ENCODE measurements at places on chromosomes 11 and 22.

DNA sequence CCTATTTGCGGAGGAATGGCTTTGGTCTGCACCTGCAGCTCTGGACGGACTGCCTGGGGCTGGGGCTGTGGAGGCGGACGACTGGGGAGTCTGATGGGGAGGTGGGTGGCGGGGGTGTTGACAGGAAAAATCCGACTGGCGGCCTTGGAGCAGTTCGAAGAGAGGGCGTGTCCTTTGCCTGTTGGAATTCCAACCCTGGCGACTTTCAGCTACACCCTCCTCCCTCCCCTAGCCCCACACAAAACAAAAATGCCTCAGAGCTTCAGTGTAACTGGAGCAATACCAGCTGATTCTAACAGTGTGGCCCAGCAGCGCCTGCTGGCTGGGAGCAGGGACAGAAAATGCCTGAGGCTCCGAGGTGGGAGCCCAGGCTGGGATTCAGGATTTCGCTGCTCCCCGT is 85.4 kb downstream of the ATXN10 start:
- no peak for DNase-seq

DNA sequence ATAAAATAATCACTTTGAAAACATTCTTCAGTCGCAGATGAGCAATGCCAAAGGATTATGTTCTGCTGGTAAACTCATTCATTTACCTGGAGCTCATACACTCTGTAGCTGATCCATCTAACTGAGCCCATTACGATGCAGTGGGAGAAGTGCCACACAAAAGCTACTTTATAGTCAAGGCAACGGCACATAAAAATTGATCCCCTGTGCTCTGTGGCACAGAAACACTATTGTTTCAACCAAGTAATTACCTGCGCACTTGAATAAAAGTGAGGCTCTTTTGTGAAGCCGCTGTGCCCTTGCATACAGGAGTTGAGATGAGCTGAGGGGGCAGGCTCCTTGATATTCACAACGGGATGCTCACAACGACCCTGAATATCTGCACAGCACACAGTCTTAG is 7.2 kb downstream of the DKK3 start:
- DNase-seq = no peak

- DNase-seq = no peak
Observed at GRCh38 chr11:44335052-44335760, 25.3 kb upstream of the ALX4 start.

DNA sequence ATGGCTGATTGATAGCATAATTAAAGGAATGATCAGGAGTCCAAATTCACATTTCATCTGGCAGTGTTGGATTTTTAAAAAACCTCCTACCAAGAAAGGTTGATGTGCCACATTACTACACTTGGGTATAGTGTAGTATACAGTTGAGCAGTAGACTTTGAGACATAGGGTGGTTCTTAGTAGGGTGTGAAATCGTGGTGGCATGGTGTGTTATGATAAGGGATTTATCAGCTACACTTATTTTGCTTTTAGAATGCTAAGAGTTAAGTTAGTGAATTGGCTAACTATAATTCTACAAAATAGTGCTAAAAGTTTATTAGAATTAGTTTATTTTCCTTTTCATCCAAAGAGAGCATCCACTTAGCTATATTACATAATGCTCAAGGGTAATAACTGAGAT is 13.1 kb downstream of the TBCEL start:
- no peak for DNase-seq

GRCh38 chr22:49685686-49686085 is 142.0 kb downstream of the BRD1 start:
- no peak for DNase-seq

- no peak for DNase-seq
Observed at GRCh38 chr22:31619611-31620300, 42.3 kb downstream of the PISD start.

- no peak for DNase-seq
Observed at GRCh38 chr22:35032571-35032970, 33.4 kb upstream of the ISX start.

DNA sequence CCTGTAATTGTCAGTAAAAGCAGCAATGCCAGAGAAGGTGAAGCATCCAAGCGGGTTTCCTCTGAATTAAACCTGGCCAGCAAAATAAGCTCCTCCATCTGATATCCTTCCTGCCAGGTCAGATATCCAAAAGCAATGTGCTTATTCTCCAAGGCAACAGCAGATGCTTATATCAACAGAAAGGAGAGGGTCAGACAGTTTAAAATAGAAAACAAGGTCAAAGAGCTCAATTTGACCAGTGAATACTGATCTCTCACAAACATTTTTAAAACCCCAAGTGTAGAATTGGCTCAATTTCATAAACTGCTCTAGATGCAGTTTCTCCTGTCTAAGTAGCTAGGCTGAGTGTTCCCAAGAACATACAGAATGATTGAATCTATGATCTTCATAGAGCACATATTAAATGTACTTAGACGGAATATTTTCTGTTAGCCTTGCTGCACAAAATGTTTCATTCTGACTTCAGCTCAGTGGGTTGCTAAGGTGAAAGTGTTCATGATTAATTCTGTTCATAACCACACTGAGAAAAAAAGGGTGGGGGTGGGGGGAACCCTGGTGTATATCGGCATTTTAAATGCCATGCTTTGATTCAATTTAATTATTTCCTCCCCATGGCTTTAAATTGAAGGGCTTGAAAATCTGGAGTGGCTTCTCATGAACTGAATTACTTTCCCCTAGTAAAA is 174.2 kb upstream of the ARHGAP20 start:
- no peak for DNase-seq

DNA sequence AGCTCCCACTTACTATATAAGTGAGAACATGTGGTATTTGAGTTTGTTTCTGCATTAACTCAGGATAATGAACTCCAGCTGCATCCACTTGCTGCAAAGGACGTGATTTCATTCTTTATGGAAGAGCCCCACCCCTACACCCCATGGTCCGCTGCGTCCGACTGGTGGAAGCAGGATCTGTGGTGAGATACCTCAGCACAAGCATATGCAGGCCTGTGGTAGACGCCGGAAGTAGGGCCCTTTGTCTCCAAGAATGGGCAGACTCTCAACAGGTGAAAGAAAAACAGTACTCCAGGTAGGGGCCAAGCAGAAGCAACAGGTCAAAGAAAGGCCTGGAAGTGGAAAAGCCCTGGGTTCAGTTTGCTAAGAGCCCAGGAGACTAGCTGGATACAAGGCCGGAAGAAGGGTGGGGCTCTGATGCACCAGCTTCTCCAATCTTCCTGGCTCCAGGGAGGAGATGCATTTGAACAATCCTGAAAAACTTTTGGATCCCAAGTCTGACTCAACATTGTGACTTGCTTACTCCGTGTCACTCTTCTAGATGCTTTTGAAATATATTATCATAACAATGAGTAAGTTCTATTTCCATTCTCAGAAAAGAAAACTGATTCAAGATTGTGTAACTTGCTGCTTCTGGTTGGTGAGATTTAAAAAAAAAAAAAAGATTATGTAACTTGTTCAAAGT is 30.4 kb downstream of the NEAT1 start:
- no peak for DNase-seq

GRCh38 chr11:101346591-101346990 is 217.0 kb upstream of the PGR start:
- DNase-seq = no peak

DNA sequence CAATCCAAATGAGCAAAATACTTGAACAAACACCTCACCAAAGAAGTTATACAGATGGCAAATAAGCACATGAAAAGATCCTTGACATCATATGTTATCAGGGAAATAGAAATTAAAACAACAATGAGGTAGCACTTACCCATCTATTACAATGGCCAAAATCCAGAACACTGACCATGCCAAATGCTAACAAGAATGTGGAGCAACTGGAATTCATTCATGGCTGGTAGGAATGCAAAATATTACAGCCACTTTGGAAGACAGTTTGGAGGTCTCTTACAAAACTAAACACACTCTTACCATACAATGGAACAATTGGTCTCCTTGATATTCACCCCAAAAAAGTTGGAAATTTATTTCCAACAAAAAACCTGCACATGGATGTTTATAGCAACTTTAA is 19.1 kb upstream of the FAM181B start:
- no peak for DNase-seq

DNA sequence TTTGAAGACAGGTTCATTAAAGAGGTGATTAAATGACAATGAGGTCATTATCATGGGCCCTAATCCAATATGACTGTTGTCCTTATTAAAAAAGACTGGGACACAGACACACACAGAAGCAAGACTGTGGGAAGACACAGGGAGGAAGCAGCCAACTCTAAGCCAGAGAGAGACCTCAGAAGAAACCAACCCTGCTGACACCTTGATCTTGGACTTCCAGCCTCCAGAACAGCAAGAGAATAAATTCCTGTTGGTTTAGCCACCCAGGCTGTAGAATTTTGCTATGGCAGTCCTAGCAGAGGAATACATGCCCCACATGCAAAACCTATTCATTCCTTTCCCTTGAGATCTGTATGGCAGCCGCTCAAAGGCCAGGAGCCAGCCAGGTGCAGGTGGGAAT is 35.6 kb upstream of the CACNG2 start:
- DNase-seq = no peak

DNA sequence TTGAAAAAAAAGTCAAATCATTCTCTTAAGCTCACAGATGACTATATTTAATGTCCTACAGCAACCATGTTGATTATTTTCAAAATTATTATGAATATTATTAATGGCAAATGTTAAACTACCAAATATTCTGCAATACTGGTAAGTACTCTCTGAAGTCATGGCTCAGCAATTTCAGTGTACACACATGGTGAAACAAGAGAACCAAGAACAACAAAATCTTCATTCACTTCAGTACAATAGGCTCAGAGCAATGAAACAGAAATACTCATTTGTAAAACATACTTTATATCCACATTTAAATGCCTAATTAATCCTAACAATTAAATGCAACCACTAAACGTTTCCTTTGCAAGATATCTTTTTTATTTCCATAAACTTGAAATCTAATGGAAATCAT is 347.2 kb downstream of the TTC28 start:
- DNase-seq = no peak

GRCh38 chr11:89182773-89183518 is 5.3 kb downstream of the TYR start:
- DNase-seq = no peak

Data from dorsolateral prefrontal cortex (tissue), 122 donors.